ENCODE measurements at places on chromosomes 5 and 9.
A peak's percentile ranks its signal among the peaks of the same experiment; 100 is the strongest.

DNA sequence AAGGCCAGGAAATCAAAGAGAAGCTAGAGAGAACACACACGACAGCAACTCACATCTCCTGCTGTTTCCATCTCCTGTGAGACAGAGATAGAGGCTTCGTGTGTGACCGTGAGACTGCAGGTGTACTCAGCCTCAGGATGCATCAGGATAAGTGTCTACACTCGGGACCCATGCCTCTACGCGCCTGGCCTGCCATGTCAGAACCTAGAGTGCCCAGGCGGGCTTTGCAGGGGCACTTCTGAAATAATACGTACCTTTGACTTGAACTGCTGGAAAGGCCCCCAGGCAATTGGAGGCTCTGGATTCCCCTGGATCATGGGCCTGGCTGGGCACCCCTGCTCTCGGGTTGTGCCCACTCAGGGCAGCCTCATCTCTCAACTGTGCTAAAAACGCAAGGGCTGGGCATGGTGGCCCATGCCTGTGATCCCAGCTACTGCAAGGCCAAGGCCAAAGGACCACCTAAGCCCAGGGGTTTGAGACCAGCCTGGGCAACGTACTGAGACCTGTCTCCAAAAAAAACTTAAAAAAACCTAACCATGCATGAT lies 13.0 kb downstream of the CLPTM1L start:
- no peak for DNase-seq

- peak; percentile 29 for DNase-seq
Observed at GRCh38 chr5:113170707-113171106, 194.1 kb downstream of the DCP2 start.

DNA sequence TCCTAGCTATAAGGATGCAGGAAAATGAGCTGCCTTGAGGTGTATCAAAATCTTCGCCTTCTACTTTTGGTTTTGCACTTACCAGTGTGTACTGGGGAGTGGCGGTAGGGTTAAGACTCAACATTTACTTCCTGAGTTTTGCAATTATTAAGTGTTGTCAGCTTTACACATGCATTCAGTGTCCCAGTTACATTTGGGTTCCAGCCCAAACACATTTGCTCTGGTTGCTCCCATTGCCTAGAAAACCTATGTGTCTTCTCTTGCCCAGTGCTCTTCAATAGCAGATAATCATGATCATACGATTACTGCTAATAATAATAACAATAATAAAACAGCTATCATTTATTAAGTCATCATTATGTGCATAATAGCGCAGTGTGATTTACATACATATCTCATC lies 241.5 kb upstream of the PAPPA start:
- no peak for DNase-seq

DNA sequence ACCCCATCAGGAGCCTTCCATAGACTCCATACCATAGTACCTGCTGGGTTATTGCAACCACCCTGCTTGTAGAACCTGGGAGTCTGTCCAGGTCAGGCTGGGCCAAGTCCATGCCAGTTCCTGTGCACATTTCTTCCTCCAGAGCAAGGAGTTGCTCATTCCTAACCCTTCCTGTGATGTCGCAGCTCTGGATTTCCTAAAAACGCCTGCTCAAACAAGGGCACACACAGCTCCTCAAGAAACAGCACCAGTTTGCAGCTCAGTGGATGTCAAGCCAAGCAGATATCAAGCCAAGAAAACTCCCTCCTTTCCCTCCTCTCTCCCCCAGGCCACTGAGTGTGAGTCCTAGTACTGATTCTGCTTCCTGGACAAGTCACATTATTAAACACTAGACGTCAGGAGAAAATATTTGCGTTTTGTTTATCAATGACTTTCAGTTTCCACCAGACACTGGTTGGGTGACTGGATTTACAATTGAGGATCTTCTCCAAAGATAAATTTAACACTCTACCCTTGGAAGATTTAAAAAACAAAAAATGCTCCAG lies 59.6 kb downstream of the SLC1A1 start:
- no peak for DNase-seq
